NCI-H1417 (cell line): ENCODE measurements at places on chromosomes 5 and 9.

DNA sequence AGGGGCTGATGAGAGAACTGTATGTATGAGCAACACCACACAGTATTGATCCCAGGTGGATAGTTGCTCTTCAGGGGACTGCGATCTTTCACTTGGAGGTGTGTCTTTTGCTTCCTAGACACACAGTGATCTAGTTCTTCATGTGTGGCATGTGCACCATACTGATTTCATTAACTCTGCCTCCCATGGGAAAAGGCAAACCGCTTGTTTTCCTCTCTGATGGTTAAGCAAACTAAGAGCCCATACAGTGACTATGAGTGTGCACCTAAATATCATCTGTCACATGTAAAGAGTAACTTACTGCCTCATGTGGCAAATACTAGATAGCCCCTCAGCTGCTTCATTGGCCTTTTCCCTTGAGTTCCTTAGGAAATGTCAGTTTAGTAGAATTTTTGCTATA lies 147.3 kb downstream of the TLE4 start:
- DNase-seq, result no peak

- DNase-seq, result no peak
Measured at GRCh38 chr9:130975932-130976841, 32.8 kb upstream of the LAMC3 start.

DNA sequence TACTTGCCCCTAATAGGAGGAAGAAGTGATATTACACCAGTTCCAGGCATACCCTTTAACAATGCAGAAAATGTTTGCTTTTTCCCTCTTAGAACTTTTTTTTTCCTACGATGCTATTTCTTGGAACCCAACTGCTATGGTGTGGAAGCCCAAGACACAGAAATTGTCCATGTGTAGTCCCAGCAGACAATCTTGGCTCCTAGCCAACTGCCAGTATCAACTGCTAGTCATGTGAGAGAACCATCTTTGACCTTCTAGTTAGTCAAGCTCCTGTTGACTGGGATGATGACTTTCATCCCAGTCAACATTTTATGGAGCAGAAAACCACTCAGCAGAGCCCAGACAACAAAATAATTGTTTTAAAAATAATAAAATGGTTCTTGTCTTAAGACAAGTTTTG lies 532.4 kb downstream of the TLR4 start:
- DNase-seq, result no peak

GRCh38 chr5:72818866-72819534 lies 2.5 kb downstream of the TNPO1 start:
- DNase-seq, result peak; percentile 57

- no peak for DNase-seq
Measured at GRCh38 chr5:122404653-122405362, 92.8 kb downstream of the SNCAIP start.

DNA sequence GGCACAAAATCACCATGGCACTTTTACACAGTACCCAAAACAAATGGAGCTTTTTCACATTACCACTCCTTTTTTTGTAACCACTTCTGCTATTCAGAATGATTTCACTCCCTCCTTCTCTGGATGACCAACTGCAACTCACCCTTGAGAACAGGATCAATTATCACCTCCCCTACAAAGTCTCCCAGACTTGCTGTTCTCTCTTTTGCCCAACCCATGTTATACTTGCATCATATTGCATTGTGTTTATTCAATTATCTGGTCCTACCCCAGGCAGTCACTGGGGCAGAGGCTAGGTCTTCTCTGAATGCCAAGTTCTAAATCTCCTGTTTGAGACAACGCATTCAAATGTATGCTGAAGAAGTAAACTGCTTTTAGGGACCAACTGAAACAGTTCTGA lies 96.0 kb downstream of the GPR21 start:
- DNase-seq, result no peak
